ENCODE measurements at places on chromosomes 5 and 9.

DNA sequence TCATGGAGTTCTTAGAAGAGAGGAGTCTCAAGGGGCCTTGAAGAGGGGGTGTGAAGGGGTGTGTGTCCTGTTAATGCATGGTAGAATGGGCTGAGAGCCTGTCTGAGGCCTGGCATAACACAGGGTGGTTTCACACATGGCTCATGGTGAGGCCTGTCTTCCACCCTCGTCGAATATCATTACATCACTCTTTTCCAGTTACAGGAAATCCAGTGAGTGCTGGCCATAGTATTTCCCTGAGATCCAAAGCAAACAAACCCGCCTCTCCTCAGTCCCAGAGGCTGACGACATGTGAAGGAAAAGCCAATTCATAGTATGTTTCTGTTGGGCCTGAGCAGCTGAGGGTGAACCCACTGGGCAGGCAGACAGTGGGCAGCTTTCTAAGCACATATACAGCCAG is 159.4 kb upstream of the NR3C1 start:
- no peak for DNase-seq

- no peak for DNase-seq
Measured at GRCh38 chr9:112819635-112820496, 69.3 kb downstream of the SNX30 start.

GRCh38 chr5:179374506-179375235 is 29.4 kb upstream of the ADAMTS2 start:
- DNase-seq, result no peak

GRCh38 chr5:141608046-141608445 is 10.8 kb downstream of the DIAPH1 start:
- no peak for DNase-seq

- DNase-seq, result no peak
Measured at GRCh38 chr5:21806943-21807342, 1046.2 kb downstream of the CDH12 start.

DNA sequence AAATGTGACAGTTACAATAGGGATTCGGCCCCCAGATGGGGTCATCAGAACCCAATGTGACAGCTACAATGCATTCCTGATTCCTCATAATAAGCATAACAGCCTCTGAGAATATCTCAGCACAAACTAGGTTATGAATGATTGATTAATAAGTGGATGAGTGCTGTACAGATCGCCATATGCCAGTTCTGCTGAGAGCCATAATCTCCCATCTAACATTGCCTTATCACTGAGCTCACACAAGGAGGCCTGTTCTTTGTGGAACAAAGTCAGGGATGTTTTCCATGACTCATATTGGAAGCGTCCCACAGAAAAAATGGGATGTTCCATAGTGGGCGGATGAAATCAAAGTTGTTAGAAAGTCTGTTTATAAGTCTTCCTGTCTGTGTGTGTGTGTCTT is 89.6 kb downstream of the KIF4B start:
- DNase-seq, result no peak

DNA sequence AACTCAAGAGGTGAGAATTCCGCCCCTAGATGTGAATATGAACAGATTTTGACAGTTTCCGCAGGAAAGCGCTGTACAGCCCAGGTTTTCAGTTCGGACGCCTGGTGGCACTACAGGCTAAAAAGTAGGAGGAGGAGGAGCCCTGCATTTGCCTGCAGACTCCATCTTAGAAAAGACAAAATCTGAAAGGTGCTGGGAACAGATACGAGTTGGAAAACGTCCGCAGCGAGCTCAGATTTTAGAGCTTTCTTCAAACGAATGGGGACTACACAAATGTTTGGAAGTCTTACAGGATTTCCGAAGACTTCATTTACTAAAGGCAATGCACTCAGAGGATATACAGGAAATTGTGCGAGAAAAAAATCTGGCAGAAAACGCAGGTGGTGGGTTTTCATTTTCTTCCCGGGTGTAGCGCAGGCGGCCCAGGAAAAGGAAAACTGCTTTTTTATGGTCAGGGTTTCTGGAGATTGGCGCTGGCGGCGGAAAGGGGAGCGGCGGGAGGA is 9.9 kb upstream of the PCDHB2 start:
- no peak for DNase-seq

DNA sequence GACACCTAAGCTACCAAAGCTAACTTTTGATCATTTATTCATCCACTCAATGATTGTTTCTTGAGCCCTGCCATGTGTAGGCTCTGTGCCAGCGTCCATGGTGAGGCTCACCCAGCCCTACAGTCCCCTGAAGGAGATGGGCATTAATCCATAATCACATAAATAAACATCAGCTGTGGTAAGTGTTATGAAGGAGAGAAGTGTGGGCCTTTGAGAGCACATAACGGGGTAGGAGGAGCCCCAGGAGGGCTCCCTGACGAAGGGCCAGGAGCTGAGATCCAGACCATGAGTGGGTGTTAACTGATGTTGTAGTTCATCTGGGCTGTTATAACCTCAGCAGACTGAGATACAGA is 53.9 kb upstream of the AFAP1L1 start:
- DNase-seq, result no peak

GRCh38 chr5:60143942-60144549 is 250.5 kb upstream of the PDE4D start:
- DNase-seq, result no peak

GRCh38 chr5:25488119-25488518 is 843.3 kb upstream of the CDH10 start:
- no peak for DNase-seq

GRCh38 chr9:137178201-137178938 is 6.5 kb upstream of the TMEM210 start:
- DNase-seq, result no peak

DNA sequence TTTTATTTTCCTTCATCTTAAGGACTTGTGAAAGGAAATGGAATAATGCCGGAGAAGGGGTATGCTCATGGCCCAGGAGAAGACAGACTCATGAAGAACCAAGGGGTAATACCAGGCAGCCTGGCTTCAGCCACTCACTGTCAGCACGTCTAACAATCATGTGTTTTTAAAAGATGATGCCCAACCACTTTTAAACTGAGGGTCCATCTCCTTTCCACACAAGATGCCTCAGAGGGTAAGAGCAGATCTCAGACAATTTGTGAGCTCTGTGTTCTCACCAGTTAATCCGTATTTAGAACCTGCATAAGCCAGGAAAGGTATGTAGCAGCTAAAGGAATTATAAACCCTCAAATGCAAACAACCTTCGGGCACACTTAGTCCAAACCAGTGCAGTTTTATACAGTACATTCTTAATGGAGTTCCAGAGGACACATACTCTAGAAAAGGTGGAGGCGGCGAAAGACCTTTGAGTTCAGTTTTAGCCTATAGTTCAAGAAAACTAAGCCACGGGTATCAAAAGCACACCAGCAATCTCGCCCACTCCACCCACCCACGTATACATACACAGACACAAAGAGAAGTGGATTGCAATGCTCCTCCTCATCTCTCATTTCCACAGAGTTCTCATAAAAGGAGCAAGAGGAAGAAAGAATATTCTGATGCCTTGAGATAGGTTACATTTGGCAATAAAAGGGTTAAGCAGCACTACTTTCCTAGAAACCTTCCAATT is 2.6 kb downstream of the DIAPH1 start:
- no peak for DNase-seq

- DNase-seq, result no peak
Measured at GRCh38 chr9:82993856-82994605, 68.9 kb downstream of the RASEF start.

- no peak for DNase-seq
Measured at GRCh38 chr5:110077147-110077546, 387.4 kb downstream of the MAN2A1 start.

DNA sequence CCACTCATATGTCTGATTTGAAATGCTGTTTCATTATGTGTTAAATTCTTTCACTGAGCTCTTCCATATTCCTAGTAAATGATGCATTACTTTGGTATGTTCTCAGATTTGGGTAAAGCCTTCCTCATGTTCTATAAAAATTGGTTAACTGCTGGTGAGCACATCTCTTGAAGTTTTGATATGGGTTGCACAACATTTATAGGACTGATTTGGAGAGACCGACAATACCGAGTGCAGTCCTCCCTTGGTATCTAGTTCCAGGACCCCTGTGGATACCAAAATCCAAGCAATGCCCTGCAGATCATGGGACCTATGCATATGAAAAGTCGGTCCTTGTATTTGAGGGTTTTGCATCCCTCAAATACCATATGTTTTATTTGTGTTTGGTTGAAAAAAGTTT is 37.8 kb downstream of the WDR36 start:
- DNase-seq, result no peak

- DNase-seq, result no peak
Measured at GRCh38 chr5:25005431-25005830, 360.7 kb upstream of the CDH10 start.

DNA sequence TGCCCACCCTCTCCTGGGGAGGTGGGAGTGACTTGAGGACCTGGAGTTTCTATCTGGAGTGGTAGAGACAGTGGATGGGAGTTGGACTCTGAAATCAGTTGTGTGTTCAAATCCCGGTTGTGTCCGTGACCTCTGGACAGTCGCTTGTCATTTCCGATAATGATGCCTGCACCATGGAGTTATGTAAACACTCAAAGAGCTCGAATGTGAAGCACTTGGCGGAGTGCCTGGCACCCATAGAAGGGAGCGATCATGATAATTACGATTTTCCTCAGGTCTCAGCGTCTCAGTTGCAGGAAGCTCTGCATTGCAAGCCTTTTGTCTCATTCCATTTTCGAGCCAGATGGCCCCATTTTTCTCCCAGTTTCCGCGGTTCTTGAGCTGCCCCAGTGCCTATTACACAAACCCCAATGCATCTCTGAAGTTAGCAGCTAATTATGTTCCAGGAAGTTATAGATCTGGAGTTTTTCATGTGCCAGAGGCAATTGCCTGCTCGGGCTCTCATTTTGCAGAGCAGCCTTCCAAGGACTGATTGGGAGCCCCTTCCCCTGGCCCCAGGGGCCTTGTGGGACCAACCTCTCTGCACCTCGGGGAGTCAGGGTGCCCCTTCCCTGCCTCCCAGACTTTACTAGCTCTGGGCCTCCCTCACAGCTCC is 175.5 kb upstream of the MVB12B start:
- no peak for DNase-seq

- DNase-seq, result no peak
Measured at GRCh38 chr9:23117616-23118015, 671.0 kb downstream of the DMRTA1 start.

DNA sequence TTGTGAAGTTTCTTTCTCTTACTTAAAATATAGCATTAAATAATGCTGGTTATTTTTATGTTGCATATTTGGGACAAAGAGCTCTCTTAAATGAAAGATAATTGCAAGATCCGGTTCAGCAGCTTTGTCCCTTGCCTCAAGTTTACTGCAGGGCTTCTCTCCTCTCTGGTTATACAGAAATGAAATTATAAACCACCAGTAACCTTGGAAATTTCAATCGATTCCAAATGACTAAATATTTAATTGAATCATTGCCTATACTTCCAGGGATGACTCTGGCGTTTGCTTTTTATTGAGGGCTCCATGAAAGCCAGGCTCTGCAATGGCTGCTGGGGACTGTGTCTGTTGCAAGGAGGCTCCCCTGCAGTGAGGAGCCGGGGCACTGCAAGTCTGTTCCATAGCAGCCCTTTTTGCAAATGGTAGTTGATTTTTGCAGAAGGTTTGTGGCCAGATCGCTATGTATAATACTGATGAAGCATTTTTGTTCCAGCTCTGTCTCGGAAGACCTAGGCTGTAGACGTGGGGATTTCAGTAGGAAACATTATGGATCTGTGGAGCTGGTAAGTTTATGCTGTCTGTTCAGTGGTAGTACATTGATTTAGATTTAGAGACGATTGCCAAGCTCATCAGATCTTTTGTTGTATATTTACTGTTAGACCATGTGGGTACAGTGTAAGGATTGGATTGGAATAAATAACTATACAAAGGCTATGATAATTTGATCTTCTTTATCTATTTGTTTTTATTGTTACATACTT is at the start of gene GARNL3:
Gene GARNL3 (plus strand): TSS at position 313 of the 758 bp plus-strand sequence. CDS start 104 bp downstream, at position 417.
- no peak for DNase-seq

GRCh38 chr5:134524272-134524825 is 1.1 kb upstream of the JADE2 start:
- DNase-seq, result peak; percentile 62

GRCh38 chr9:74803376-74804017 is 84.2 kb downstream of the TRPM6 start:
- no peak for DNase-seq

DNA sequence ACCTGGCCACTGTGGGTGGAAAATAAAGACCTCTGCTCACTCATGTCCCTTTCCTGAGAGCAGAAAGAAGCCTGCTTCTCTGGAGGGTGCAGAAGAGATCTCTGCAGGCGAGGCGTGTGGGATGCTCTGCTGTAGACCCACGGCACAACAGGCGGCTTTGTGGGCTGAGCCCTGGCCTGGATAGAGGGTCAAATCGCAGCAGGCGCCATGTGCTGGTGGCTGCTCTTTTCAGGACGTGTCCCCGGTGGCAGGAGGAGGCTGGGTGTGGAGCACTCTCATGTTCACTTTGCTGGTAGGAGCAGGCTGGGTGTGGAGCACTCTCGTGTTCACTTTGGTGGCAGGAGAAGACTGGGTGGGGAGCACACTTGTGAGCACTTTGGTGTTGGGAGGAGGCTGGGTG is 35.1 kb downstream of the IRX4 start:
- DNase-seq, result no peak

DNA sequence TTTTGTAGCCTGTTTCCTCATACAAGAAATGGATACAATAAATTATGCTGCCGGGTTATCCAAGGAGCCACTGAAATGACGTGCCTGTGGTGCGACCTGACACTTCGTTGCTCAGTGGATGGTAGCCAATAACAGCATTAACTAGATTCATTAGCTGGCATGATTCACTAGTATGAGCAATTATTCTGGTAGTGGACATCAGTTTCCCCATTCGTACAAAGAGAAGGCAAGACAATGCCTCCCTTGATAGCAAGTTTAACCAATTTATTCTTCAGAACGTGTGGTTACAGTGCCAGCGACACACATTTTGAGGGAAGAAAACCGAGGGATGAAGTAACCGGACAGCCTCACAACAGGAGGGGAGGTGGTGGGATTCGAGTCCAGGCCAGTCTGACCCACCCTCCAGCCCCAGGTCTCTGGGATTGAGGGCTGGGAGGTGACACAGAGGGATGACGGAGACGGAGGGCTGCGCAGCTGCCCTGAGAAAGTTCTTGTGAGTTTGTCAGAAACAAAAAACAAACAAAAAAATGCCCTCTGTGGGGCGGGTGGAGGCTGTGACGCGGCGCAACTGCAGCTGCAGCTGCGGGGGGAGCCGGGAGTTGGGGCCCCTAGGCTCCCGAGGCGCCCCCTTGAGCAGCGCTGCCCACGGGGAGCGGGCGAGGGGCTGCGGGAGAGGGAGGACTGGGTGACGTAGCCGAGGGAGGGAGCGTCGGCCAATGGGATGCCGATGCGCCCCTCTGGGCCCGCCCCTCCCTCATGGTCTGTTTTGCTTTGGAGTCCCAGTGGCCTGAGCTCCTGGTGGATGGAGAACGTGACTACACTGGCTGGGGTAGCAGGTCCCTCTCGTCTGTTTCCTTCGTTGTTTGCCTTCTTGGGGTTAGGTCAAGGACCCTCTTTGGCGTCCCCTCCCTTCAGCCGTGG is 10.9 kb downstream of the LHX2 start:
- DNase-seq, result no peak

- no peak for DNase-seq
Measured at GRCh38 chr5:53940921-53941320, 369.5 kb downstream of the ARL15 start.

GRCh38 chr5:50302815-50303490 is 138.1 kb downstream of the EMB start:
- DNase-seq, result no peak

GRCh38 chr9:80025131-80025530 is 453.4 kb downstream of the TLE4 start:
- no peak for DNase-seq

GRCh38 chr9:113674436-113674835 is 201.7 kb upstream of the ZNF618 start:
- DNase-seq, result no peak

GRCh38 chr5:57613741-57614140 is 131.1 kb upstream of the ACTBL2 start:
- no peak for DNase-seq

- DNase-seq, result no peak
Measured at GRCh38 chr5:95761771-95762651, 30.9 kb downstream of the RHOBTB3 start.

Measured in GM12891 (cell line).